ENCODE measurements at places on chromosomes 3 and 15.

DNA sequence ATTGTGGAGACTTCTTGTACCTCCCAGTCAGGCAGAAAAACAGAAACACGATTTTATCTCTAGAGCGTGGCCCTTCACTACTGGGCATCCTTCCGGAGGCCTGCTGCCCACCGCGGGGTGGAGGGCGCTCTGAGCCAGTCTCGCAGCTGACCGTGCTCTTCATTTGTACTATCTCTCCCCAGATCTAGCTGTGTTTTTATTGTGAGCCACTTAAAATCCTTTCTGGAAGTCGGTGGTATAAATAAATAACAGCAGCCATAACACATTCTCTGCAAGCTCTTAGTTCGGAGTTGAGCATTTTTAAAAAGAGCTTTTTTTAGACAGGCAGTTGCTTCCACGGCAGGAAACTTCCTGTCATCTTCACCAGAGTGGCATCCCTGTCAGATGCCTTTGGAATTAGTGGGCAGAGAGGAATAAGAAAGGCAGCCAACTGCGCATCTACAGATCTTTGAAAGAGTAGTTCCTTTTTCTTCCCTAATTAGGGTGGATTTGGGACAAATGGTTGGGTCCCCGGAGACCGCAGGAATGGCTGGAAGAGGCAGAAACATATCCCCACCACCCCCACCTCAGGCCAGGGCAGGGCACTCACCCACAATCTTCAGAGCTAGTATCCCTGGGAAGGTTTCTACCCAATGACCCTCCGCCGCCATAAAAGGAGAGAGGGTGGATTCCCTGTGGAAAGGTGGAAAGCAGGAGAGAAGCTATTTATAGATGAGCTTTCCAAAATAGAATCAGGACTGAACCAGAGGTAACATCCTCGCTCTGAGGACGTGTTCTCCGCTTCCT lies 91.1 kb downstream of the TOP2B start:
- DNase-seq, result no peak

GRCh38 chr3:15797642-15798303 lies at the start of gene ANKRD28:
Gene ANKRD28 (minus strand): TSS chr3:15797979. CDS start chr3:15796521, 1,458 bp downstream.
- peak; percentile 67 for DNase-seq

DNA sequence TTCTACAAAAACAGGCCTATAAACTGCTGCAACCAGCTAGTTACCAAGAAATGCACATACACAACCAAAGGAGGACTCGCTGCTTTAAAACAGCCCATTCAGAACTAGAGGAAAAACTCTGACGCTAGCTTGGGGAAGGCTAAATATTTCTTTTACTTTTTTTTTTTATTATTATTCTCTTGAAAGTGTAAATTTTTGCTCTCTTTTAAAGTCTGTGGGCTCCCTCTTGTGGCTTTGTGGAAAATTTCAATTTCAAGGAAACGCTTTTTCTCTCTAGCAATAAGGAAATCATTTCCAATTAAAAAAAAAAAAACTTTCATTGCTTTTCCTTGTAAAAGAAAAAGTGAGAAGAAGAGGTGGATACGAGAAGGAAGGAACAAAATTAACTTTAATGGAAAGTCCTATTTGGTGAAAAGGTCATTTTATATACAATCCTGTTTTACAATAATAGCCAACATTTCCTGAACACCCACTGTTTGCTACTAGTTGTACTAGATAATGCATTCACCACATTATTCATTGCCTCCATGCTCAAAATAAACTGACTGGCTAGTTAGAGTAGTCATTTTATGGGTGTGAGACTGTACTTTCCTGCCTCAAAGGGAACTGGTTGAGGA lies 51.2 kb upstream of the SAMMSON start:
- no peak for DNase-seq

DNA sequence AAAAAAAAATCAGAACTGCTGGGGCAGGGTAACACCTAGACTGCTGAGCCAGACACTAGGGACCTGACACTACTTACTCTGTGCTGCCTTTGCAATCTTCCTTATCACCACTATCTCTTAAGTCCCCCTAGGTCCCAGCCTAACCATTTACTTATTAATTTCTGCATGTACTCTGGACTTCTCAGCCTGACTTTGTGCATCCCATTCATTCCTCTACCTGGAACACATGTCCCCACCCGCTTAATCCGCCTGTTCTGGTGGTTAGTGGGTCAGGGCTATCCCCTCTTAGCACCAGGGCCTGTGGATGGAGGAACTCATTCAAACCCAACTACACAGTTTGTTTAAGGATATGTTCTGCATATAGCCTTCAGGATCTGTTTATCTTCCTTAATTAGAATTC lies 5.0 kb upstream of the CACNA1D start:
- no peak for DNase-seq

DNA sequence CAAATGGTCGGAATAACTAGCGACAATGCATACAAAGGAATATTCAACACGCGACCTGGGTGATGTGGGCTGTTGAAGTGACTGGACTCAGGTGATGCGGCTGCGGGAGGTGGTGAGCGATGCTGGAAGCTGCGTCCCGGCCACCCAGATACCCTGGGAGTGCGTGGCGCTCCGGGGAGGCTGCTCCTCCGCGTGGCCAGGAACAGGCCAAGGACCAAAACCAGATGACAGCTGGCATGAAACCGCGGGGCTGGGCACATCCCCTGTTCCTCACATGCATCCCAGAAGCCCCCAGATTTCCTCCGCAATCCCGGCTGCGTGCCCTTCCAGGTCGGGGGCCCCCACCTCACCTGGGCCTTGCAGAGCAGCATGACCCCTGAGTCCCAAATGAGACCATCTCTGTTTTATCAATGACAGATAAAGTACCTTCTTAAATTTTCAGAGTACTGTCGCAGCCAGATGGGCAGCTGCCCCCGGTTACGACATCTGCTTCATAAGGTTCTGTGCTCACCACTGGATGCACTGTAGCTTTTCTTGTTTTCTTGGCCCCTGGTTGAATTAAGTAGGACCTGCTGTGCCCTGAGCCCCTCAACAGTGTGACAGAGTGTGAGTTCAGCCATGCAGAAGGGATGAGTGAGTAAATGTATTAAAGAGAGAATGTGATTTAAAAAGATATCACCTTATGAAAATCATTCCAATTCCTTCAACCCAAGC lies 278.2 kb downstream of the GABRG3 start:
- no peak for DNase-seq

DNA sequence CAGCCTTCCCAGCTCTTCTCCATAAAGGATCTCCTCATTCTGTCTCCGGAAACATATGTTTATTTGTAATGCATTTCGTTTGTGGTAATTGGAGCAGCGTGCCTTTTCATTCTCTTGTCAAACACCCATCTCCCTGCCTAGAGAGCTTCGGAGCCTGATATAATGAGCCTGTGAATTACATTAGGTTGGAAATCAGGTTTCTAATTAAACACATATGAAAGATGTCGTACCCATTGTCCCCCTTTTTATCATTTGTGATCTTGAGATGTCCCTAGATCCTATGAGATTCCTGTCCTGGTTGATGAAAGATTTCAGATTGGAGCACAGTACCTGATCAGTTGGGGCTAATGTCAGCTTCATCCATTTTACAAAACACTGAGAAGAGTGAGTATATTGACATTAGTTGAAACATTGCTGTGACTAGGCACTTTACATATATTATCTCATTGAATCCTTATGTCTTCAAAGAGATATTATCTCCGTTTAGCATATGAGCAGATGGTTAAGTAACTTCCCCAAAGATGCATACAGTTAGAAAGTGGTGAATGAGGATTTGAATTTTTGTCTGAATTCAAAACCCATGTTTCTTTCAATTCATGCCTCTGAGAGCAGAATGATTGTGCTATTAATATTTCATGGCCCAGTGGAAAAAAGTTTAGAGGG lies 23.1 kb downstream of the SYN2 start:
- no peak for DNase-seq

DNA sequence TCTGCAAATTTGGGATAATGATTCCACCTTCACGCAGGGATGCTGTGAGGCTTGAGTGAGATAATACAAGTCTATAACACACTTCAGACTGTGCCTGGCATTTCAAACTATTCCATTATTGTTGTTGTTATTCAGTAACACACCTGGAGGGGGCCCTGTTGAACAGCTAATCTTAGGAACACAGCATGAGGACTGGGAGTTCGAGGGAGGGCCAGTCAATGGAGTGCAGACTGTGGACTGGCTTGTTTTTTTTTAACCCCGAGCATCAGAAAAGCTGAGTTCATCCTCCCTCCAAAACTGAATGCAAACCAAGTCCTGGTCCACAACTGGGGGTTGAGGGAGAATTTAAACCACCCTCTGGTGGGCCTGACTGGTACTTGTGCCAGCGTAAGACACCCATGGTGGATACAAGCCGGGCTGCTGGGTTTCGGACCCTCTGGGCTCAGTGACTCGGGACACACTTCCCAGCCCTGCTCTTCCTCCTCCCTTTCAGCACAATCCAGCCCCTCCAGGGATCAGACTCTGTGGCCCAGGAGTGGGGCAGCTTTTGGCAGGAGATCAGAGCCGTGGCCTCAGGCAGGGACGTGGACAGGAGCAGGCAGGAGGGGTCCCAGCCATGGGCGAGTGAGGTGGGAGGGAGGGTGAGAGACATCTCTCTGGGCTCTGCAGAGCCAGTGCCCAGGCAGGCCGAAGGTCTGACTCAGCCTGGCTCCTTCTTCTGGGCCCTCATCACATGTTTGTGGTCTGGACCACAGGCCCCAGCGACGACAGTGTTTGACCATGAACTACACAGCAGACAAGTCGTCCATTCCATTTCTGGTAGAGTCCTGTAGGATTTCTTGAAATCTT lies 36.3 kb upstream of the MEX3B start:
- no peak for DNase-seq

- DNase-seq, result peak; percentile 78
Measured at GRCh38 chr3:108806316-108806715, 16.3 kb upstream of the TRAT1 start.
